Bronchial epithelial cell (primary cell): ENCODE measurements at places on chromosomes 13 and 19. TPM values are rescaled to one million over a fixed set of nuclear protein-coding genes. Genes with fewer than 3 reads are reported as not detected.
A peak's percentile ranks its signal among the peaks of the same experiment; 100 is the strongest.

DNA sequence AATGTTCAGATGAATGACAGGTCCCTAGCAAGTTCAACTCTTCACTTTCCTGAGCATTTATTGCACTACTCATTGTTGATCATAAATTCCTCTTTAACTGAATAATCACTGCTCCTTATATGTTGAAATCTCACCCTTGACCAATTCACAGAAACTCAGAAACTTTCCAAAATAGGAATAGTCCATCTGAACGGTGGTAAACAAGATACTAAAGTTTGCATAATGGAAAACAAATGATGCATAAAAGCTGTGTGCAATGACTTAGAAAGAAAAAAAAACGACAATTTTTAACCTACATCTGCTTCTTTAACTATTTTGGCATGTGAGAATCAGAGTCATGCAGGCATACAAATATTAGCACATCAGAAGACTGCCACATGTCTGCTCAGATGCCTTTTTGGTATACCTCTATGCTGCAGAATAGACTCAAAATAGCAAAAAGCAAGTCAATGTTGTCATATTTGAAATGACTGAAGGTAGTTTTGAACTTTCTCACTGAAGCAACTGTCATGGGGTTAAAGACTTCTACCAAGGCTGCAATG, 34.8 kb downstream of the SLC10A2 start:
- peak; percentile 9 for DNase-seq

The NRTN gene
- total RNA-seq: 0.51 and 1.3 TPM in 2 replicates

The CFAP97D2 gene
- not detected in 2 replicates for total RNA-seq

DNA sequence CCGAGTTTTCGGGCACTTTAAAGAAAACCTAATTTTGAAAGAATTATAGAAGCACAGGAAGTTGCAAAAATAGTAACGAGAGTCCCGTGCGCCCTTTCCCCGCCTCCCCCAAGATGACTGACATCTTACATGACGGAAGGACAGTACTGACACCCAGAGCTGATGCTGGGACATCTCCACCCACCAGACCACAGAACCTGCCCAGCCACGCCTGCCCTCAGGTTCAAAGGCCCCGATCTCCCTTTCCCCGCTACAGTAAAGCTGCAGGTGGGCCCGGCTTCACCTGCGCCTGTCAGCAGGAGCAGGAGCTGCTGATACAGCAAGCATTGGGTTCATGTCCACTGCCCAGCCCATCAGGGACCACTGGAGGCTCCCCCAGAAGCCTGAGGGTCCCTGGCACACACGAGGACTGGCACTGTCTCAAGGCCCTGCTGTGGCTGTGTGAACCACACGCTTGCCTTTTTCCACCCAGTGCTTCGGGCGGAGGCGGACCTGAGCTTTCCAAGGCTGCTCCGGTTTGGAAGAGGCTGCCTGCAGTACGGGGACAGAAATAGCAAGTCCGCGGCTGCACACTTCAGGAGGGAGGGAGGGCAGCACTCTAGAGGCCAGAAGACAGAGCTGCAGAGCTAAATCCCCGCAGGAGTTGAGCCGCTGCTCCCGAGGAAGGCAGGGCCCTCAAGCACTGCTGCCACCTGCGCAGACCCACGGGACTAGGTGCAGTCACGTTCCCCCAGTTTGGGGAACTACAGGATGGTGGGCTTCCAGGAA, 8.7 kb downstream of the MAP2K2 start:
- no peak for DNase-seq

GRCh38 chr19:4531562-4532165, 3.4 kb downstream of the PLIN5 start:
- no peak for DNase-seq

- DNase-seq: peak; percentile 54
Measured at GRCh38 chr13:42396901-42397655, 125.1 kb downstream of the AKAP11 start.

DNA sequence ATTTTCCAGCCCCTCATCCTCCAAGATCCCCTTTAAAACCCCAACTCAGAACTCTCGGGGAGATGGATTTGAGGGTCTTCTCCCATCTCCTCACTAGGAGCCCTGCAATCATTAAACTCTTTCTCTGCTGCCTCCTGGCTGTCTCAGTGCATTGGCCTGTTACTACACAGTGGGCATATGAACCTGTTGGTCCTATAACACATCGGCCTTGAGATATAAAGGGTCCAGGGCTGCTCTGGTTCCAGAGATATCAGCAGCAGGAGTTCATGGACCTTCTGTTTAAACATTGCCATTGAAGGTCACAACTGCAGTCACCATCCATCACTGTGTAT, 3.8 kb upstream of the METTL21C start:
- no peak for DNase-seq

The SMIM44 gene
- total RNA-seq: not detected in 2 replicates

The SSC5D gene
- total RNA-seq: under 0.01 and 0.26 TPM in 2 replicates

The PLIN4 gene
- 4.4 and 4.7 TPM in 2 replicates for total RNA-seq
